AG08395 (cell line): ENCODE measurements at places on chromosomes 7 and 10.

GRCh38 chr7:157593541-157593940, 256.7 kb downstream of the DNAJB6 start:
- DNase-seq: no peak

DNA sequence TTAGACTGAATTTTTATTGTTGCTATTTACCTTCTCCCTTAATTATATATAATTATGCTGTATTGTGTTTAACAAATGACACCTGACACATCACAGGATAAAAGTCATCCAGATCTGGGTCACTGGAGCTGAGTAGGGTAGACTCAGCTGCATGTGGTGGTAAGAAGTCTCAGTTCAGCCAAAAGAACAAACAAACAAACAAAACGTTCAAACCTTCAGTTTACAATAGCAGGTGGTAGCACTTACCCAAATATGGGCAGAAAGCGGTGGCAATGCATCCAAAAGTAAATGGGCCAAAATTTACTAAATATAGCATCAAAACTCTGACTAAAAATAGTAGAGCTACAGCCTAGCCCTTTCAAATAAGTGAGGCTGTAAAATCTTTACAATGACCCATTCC, 42.2 kb downstream of the ZWINT start:
- DNase-seq: no peak

GRCh38 chr10:98100476-98100875, 34.0 kb upstream of the R3HCC1L start:
- DNase-seq: no peak

DNA sequence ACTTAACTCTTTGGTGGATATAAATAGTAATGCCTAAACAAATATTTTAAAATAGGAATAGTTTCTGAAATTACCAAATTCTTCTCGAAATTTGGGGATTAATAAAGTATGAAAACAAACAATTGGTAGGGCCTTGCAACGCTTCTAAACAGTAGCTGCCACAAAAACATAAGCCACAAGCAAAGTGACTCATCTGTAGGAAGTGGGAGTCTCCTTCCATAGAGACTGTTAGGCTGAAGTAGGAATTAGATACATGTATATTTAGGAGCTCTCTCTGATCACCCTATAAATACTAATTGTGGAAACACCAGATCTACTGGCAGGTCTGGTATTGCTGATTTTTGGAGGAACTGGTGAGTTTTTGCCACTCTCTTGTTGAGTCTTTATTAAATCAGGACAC, 5.7 kb upstream of the LMOD2 start:
- peak; percentile 34 for DNase-seq

DNA sequence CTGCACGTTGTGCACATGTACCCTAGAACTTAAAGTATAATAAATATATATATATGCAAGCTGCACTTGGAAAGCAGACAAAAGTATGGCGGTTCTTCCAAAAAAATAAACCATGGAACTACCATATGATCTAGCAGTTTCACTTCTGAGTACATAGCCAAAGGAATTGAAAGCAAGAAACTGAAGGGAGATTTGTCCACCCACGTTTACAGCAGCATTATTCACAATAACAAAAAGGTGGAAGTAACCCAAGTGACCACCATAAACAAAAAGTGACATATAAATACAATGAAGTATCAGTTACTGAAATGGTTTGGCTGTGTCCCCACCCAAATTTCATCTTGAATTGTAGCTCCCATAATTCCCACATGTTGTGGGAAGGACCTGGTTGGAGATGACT, 525.3 kb upstream of the CELF2 start:
- no peak for DNase-seq

GRCh38 chr7:91787931-91788330, 92.6 kb downstream of the MTERF1 start:
- no peak for DNase-seq

GRCh38 chr7:21542891-21543527, at the start of gene DNAH11:
Gene DNAH11, plus strand, starts transcription at chr7:21543039. Its CDS starts 207 bp downstream, at chr7:21543246.
- peak; percentile 35 for DNase-seq

DNA sequence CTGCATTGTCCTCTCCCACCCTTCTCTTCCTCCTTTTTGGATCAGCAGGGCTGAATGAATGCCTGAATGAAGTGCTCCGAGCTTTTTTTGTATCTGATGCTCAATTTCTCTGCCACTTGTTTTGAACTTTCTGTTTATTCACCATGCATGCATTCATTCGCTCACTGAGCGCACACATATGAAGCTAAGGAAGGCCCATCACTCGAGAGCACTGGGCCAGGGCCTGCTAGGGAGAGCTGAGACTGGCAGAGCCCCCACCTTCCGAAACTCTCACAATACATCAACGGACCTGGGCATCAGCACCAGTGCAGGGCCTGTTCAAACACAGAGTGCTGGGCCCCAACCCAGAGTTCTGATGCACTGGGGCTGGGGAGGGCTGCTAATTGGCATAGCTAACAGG, 45.7 kb downstream of the RPS24 start:
- DNase-seq: no peak

- no peak for DNase-seq
These were observed 81.6 kb upstream of the C1QL3 start for GRCh38 chr10:16603308-16603707.

DNA sequence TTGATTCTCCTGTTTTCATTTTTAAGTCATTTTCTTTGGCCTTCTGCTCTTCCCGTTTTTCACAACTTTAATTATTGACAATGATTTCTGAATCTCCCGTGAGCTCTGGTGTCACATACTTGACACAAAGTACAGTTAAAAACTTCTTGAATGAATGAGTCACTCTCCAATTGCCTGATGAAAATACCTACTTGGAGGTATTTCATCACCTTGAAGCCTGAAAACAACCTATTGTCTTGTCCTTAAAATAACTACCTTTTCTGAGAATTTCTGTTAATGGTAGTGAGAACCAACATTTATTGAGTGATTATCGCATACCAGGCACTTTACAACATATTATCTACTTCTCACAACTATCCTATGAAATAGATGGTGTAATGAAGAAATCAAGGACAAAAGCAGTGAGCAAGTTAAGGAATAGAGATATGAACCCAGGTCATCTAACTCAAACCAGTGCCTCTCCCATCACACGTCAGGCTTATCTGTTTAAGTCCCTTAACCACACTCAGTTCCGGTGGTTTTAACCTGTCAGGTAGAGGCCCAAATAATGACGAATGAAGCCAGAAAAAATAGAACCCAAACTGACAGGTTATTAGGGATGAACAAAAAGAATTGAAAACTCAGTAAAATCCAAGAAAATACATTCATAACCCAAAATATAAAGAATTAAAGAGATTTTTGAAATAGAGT, 11.6 kb downstream of the BET1 start:
- no peak for DNase-seq

DNA sequence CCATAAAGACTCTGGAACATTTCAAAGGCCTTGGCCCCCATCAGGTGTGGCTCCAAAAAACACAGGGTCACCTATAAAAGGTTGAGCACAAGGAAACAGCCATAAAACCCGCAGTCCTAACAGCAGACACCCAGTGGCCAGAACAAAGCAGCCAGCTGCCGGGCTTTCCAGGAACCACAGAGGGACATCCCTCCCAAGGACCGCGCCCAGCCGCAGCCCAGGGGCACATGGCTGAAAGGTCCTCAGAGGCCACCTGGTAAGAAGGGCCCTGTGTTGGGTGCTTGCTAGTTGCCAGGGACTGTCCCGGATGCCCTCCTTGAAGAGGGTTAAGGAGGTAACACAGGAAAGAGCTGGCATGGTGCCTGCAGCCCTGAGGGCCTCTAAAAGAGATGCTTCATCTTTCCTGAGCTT, 32.7 kb downstream of the KCNMA1 start:
- no peak for DNase-seq

DNA sequence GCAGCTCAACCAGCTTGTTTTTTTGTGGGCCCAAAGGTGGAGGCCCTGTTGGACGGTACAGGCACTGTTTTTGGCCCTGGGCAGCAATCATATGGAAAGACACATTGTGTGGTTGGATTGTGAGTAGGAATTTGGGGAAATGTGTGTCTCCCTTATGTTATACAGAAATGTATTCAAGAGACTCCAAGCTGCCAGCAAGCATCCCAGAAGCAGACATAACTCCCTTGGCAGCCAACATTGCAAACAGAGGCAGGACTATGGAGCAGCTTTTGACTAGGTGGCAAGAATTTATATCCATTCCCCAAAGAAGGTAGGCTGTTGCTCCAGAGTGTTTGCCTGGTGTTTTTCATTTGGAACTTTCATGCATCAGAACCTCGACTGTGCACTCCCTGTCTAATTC, 104.9 kb downstream of the BUB3 start:
- DNase-seq: no peak

DNA sequence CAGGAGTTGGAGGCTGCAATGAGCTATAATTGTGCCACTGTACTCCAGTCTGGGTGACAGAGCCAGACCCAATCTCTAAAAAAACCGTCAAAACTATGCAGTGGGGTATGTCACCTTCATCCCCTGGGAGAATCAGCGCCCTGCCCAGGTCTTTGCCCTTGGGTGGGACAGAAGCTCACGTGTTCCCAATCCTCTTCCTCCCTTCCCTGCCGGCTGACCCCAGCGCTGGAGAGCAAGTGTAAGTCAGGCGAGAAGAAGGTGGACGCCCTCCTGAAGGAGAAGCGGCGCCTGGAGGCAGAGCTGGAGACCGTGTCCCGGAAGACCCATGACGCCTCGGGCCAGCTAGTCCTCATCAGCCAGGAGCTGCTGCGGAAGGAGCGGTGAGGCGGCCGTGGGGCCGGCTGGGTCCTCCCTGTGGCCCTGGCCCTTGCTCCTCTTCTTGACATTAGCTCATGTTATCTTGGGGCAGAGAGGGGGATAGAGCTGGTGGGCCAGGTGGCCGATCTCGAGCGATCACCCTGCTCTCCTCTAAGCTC, 64.8 kb upstream of the GTF2IRD1 start:
- DNase-seq: no peak

DNA sequence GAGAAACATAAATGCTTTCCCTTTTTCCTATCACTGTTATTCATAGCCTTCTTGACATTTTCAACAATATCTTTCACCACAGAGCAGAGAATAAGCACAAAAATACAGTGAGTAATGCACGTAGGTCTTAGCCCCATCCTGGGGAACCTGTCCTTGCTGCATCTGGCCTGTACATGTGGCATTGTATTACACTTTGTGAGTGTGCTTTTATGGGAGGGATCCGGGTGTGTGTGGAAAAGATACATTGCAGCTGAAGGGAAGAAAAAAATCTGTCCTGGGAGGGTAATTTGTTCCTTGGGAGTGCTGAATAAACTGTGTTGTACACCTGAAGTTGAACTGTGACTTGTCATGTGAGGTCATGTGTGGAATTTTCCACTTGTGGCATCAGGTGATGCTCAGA, 422.7 kb upstream of the LRGUK start:
- no peak for DNase-seq

- DNase-seq: no peak
These were observed 8.1 kb downstream of the ASL start for GRCh38 chr7:66083677-66084076.

GRCh38 chr10:78947226-78947625, 121.5 kb upstream of the ZMIZ1 start:
- DNase-seq: no peak

- no peak for DNase-seq
These were observed 44.6 kb upstream of the VDAC2 start for GRCh38 chr10:75165684-75166622.

DNA sequence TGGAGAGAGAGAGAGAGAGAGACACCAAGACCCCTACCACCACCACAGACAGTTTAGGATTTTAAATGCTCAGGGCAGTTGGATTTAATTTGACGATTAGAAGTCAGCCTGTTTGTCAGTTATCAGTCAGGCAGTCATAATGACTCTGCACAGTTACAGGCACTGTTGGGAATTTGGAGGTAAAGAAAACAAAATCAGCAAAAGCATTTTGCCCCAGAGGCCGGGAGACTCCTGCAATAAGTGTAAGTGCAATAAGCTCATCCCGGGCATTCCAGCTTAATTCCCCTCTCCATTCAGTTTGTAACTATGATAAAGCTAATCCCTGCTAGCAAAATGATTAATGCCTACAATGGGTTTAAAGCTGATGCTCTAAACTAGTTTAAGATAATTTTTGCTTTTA, 13.5 kb downstream of the SEMA3C start:
- no peak for DNase-seq

GRCh38 chr7:40808378-40808942, 673.7 kb downstream of the SUGCT start:
- peak; percentile 91 for DNase-seq

DNA sequence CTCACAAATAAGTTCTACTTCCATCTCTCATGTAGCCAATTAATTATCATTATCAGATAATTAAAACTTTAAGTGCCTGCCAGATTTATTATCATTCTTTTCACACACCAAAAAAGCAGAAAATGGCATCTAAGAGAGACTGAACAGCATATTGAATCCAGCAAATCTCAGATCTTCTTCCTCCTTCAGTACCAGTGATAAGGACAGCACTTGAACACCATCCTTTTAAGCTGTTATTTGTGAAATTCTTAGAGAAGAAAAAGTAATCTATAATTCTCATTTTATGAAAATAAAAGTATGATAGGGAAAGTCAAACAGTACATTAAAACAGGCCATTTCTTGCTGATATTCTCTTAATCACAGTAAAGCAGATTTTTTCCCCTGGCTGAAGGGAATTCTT, 104.5 kb downstream of the ELAPOR2 start:
- DNase-seq: no peak

GRCh38 chr10:131214521-131215244, 96.8 kb downstream of the TCERG1L start:
- no peak for DNase-seq

GRCh38 chr7:1413936-1414639, 45.2 kb downstream of the MICALL2 start:
- no peak for DNase-seq

- no peak for DNase-seq
These were observed 110.3 kb downstream of the BMPER start for GRCh38 chr7:34015651-34016050.

GRCh38 chr7:132162556-132163144, 413.6 kb downstream of the PLXNA4 start:
- no peak for DNase-seq

DNA sequence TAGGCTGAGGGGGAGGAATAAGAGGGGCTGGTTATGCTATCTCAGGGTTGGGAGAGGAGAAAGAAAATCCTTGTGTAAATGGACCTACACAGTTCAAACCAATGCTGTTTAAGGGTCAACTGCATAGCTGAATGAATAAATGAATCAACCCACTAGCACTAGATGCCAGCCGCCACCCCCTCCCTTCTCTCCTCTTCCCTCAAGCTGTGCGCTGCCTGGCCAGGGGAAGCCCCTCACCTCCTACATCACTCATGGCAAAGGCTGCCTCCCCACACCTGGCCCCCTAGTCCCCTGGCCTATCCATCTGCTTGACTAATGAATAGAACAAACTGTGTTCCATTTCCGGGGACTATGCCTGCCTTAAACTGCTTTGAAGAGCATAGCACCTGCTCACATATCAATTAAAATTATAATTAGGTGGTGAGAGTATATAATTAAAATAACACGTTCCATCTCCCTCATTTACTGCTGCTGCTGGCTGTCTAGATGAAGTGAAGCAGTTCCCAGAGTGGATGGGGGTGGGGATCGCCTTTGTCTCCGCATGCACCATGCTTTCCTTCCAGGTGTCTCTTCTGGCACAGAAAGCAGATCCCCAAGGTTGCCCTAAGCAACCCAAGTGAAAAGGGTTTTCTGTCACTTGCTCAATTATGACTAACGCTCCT, 32.6 kb downstream of the GRID1 start:
- no peak for DNase-seq

GRCh38 chr7:51280156-51280555, 36.5 kb downstream of the COBL start:
- DNase-seq: no peak
